ENCODE measurements at places on chromosomes 7 and 10. TPM values are rescaled to one million over a fixed set of nuclear protein-coding genes. Genes with fewer than 3 reads are reported as not detected.

Gene SPDYE18
- not detected for total RNA-seq

DNA sequence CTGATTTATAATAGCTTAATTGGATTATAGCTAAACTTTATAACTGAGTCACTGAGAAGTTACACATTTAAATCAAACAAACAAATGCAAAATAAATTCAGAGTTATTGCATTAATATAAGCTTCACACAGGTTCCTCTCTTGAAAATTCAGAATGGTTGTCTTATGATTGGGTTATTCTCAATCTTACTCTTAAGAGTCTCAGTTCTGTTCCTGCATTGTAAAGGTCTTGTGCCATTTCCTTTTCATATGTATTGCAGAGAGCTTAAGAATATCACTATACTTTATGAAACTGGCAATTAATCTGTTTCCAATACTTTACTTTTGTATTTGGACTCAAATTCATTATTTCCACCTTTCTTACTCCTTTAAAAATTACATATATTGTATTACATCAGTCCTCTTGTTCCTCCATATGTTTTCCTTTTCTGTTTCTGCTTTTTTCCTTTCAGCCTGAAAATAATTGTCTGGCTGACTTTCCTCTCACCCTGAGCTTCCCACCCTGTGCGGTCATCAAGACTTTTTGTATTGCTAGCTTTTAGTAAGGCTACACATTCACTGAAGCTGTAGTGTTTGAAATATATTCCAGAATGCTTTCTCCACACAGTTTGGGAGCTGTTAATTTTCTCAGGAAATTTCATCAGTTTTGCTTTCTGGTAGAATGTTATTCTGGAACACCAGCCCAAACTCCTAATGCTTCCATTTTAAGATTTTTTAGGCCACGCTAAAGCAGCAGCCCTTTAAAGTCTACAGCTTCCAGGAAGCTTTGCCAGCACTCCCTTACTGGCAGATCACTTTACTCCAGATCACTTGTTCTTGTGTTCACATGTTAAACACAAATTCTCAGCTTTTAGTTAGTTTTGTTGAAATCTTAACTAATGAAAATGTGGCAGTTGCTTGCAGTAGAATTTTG is 139.4 kb downstream of the KCND2 start:
- no peak for DNase-seq
- no peaks in the 10 kb centered on the region for H3K4me1 ChIP-seq
- no peak overlapping the region for H3K4me3 ChIP-seq
- no peak overlapping the region for H3K27ac ChIP-seq
- H3K36me3 ChIP-seq: no peaks in the 10 kb centered on the region

GRCh38 chr7:150481186-150481920 is 30.9 kb downstream of the GIMAP8 start:
- no peaks in the 10 kb centered on the region for H3K27me3 ChIP-seq
- H3K27ac ChIP-seq: no peak overlapping the region
- H3K4me1 ChIP-seq: no peaks in the 10 kb centered on the region
- DNase-seq: no peak
- no peak overlapping the region for H3K4me3 ChIP-seq

DNA sequence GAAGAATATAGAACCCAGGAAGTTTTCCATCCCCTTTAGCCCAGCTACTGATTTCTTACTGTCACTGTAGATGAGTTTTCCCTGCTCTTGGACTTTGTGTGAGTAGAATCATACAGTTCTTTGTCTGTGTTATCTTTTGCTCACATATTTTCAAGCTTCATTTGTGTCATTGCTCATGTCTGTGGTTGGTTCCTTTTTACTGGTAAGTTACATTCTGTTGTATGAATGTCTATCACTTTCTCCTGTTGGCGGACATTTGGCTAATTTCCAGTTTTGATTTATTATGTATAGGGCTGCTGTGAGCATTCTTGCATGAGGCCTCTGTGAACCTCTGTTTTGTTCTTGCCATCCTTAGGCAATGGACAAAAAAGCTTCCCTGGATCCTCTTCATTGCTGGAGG is 5.3 kb downstream of the GLRX3 start:
- H3K36me3 ChIP-seq: peaks cover 13% of the 10 kb centered on the region
- H3K27me3 ChIP-seq: no peaks in the 10 kb centered on the region
- H3K27ac ChIP-seq: no peak overlapping the region
- H3K4me1 ChIP-seq: peaks cover 14% of the 10 kb centered on the region

- no peaks in the 10 kb centered on the region for H3K27me3 ChIP-seq
- H3K36me3 ChIP-seq: no peaks in the 10 kb centered on the region
- no peak overlapping the region for H3K27ac ChIP-seq
- no peak overlapping the region for H3K4me3 ChIP-seq
- no peaks in the 10 kb centered on the region for H3K4me1 ChIP-seq
Observed at GRCh38 chr10:128929767-128930166, 537.3 kb upstream of the MGMT start.

DNA sequence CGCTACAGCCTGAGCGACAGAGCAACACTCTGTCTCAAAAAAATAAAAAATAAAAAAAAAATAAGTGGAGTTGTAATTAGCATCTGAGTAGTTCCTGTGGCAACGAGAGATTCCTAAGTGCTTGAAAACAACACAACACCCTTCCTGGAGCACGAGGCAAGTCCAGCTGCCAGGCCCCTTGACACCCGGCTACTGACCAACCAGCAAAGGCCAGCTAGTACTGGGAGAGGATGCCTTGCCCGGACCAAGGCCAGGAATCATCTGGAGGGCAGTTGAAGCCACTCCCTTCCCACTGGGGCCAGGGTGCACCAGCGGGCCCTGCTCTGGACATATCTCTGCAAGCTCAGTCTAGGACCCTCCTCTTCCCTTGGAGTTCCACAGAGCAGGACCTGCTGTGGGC is 536 bp downstream of the C10orf105 start:
- peaks cover 13% of the 10 kb centered on the region for H3K27me3 ChIP-seq
- H3K36me3 ChIP-seq: no peaks in the 10 kb centered on the region
- H3K27ac ChIP-seq: no peak overlapping the region
- no peak overlapping the region for H3K4me3 ChIP-seq

Gene VSTM4
- 2.5 TPM for total RNA-seq

DNA sequence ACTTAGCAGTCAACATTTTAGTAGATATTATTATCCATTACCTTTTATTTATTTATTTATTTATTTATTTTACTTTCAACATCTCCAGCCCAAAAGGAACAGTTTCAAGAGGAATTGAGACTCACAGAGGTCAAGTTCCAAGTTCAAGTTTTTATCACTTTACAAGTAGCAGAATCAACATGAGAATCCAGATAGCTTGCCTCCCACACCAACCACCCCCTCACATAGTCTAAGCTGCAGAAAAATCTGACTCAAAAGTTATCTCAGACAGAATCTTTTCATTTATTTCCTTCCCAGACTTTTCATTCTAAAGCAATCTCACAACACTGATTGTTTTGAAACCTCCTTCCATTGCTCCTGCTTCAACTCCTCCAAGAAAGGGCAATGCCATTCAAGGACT is 129.6 kb downstream of the GRM3 start:
- H3K27ac ChIP-seq: no peak overlapping the region
- no peak overlapping the region for H3K4me3 ChIP-seq
- no peaks in the 10 kb centered on the region for H3K4me1 ChIP-seq
- H3K27me3 ChIP-seq: no peaks in the 10 kb centered on the region
